C1 segment of cervical spinal cord (tissue), 14 donors: ENCODE measurements at places on chromosomes 12 and 14.

DNA sequence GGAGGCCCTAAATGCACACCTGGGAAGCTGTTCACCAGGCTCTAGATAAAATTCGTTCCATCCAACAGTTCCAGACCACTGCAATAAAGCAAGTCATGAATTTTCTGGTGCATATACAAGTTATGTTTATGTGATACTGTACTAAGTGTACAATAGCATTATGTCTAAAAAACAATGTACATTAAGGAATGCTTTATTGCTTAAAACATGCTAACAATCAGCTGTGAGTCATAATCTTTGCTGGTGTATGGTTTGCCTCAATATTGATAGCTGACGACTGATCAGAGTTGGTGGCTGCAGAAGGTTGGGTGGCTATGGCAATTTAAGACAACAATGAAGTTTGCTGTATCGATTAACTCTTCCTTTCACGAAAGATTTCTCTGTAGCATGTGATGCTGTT is 52.3 kb downstream of the ATG14 start:
- no peak for DNase-seq

- no peak for DNase-seq
These were observed 5.8 kb upstream of the LTA4H start for GRCh38 chr12:96041181-96041580.

- DNase-seq = no peak
These were observed 14.9 kb downstream of the FOXA1 start for GRCh38 chr14:37580146-37580545.

DNA sequence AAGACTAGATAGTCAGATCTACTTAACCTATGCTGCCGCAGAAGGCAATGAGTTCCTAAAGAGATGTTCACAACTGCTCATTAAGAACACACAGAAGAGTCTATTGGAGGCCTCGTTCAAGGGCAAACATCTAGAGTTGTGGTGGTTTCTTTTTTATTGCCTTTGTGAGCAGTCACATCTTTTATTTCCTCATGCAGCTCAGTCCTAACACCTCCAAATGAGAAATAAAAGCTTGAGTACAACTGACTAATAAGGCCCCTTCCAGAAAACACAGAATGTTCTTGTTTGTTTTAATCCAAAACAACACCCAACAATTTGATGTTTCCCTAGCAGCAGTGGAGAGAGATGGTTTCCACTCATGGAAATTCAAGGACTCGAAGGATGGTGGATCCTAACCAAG is 123.5 kb upstream of the NOS1 start:
- no peak for DNase-seq

DNA sequence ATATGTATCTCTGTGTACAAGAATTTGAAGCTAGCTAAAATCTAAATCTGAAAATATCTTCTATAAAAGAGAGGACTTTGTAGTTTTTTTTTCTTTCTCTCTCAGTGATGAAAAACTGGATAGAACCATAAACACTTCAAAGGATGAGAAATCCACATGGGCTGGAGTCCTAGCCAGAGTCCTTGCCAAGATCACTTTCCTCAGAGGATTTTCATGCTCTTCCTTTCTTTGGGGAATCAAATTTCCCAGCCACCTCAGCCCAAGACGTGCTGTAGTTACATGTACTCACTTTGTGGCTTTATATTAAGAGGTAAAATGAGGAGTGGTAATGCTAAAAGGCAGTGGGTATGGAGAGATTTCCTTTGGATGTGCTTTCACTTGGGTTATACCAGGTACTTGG is 110.3 kb downstream of the SLC38A1 start:
- no peak for DNase-seq

- DNase-seq = no peak
These were observed 73.7 kb upstream of the DBX2 start for GRCh38 chr12:45124485-45125155.

GRCh38 chr14:37616853-37617252 is 21.4 kb downstream of the TTC6 start:
- DNase-seq = no peak

DNA sequence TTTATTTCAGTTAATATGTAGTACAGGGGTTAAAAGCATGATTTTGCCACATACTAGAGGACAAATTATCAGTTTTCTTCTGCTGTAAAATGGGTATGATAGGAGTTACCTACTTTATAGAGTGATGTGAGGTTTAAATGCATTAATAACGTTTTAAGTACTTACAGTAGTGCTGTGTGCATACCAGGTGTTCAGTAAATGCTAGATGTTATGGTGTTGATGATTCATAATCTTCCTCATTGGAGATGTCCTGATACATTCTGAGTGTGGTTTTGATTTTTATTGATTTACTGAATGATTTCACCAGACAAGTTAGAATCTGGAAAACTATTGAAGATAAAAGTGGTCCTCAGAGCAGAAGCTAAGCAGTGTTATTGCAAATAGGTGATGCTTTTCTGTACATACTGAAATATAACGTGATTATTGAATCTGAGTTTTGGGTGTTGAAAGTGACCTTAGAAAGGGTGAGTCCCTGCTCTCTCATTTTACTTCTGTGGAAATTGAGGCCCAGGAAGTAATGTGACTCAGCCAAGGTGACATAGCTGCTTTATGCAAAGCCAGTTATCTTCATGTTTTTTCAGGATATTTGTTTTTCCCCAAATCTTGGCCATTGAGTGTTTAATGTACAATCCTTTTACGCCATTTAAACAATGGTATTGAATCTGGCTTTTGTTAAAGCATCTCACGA is 54.7 kb downstream of the VRK1 start:
- no peak for DNase-seq

GRCh38 chr12:20592556-20592955 is 102.6 kb upstream of the SLCO1C1 start:
- DNase-seq = no peak

DNA sequence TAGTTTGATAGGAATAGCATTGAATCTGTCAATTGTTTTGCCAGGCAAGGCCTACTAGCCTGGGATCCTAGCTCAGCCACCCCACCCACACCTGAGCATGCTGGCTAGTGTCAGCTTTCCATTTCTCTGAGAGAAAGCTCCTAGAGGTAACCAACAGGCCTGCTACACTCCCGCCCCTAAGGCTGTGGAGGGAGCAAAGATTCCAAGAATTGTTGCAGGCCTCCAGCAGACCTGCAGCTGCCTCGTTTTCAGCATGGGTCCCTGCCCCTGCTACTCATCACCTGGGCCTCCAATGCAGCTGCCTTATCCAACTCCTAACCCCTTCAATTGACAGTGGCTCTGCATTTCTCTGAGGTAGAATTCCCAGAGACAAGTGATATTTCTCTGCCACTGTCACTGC is 852.4 kb upstream of the MDGA2 start:
- DNase-seq = no peak

- no peak for DNase-seq
These were observed 75.9 kb upstream of the RGS6 start for GRCh38 chr14:71856199-71856919.

DNA sequence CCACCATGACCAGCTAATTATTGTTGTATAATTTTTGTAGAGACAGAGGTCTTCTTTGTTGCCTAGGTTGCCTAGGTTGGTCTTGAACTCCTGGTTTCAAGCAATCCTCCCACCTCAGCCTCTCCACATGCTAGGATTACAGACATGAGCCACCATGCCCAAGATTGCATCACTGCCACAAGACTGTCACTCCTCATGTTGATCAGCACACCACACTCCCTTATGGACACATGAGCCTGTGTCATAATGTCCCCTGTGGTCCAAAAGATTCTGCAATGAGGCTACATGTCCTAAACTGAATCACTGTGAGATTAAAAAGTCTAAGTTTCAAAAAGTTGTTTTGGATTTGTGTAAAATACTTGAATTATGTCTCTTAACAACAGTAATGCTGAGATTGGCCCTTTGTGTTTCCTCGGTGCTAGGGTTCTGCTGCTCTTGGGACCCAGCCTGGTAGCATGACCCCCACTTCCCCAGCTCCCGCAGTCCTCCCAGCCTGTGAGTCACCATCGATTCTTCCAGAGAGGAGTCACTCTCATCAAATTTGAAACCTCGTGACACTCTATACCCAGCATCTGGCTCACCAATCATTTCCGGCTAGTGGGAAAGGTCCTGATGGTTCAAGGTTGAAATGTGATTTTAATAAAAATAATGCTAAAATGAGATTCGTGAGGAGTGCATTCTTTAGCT is 890.9 kb downstream of the VRK1 start:
- no peak for DNase-seq

DNA sequence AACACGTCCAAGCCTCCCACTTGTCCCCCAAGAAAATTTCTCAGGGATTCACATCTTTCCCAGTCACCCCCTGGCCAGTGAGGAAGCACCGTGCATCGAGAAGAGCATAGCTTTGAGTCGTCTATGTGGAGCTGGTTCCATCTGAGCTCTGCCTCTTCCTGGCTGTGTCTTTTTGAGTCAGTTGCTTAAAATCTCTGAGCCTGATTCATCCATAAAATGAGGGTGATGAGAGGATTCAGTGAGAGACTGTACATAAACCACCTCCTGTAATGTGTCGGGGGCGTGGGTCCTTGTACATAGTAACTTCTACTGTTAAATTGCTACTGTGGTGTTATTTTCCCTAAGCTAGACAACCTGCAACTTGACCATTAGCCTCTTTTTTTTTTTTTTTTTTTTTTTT is 13.8 kb downstream of the CD9 start:
- DNase-seq = no peak

DNA sequence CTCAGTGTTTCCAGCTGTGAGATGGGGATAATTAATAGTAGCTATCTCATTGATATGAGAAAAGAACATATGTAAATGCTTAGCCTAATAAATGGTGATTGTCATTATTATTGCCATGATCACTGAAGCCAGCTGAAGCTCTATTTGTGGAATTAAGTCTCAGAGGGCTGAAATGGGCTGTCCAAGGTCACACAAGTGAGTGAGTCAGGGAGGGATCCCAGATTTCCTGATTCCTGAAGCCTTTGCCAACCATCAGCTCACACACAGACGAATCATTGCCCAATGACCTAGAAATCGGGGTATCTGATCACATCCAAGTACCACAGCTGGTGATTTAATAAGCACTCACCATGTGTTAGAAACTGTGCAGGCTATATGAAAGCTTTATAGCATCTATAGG is 21.6 kb upstream of the TMEM229B start:
- DNase-seq = no peak

DNA sequence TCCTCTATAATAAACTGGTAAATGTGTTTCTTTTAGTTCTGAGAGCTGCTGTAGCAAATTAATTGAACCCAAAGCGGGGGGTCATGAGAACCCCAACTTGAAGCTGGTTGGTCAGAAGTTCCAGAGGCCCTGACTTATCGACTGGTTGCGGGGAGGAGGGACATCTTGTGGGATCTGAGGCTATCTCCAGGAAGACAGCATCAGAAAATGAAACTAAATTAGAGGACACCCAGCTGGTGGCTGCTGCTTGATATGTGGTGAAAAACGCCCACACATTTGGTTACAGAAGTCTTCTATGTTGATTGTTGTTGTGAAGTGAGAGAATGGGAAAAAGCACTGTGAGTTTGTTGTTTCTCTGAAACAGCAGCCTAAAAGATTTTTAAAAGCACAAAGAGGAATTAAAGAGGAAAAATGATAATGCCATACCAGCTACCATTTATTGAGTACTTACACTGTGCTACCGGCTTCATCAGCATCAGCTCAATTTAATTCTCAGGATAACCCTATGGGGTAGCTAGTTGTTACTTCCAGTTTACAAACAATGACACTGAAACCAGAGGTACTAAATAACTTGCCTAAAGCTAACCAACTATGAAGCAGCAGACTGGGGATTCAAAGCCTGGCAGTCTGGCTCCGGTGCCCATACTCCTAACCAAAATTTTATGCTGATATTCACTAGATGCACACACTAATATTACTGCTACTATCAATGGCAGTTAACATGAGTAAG is 24.3 kb downstream of the DDX24 start:
- no peak for DNase-seq

DNA sequence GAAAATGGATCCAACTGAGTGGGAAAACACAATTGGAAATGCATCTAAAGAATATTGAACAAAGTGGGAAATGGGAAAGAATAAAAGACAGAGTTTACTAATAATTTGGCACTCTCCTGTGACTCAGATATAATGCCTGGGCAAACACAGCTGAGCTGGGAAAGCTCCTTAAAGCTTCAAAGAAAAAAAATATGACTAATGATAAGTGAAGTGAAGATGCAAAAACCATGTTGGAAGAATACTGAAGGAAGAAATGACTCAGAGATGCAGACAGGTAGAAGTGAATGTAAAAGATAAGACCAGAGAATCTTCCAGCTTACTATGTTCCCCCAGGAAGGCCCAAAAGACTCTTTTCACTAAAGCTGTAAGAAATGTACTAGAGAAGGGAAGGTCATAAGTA is 62.4 kb upstream of the FOXG1 start:
- no peak for DNase-seq

DNA sequence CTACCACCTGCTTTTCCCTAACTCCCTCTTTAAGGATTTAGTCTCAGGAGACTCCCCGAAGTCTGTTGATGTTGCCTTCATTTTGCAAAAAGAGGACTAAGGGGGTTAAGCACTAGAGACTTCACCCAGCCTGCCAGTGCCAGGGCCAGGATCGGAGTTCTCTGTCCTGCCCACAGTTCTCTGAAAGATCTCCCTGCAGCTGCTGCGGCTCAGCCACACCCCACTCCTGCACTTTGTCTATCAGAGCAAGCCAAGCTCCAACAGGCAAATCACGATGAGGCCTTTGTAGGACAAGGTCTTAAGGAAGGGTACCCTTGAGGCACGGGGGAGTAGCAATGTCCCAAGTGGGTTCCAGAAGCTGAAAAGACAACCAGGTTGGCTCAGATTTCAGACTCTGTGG is 148.8 kb upstream of the EGLN3 start:
- no peak for DNase-seq

DNA sequence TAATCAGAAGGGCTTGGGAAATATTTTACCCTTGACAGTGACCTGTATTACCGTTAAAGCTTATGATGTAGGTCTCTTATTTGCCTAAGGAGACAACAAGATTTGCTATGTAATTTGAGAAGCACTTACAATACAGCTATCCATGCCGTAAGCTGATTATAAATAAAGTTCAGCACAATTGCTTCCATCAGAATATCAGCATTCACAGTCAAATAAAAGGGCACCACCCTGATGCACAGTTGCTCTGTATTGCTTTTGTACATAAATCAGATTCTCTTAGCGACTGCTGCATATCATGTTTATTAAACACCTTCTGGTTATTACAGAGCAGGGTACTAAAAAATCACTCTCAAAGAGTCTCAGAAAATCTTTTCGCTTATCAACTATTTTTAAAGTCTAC is 67.3 kb upstream of the VRK1 start:
- DNase-seq = no peak
